ENCODE measurements at places on chromosomes 11 and 22.

- DNase-seq, result no peak
Observed at GRCh38 chr11:2294926-2295290, 6.8 kb downstream of the C11orf21 start.

GRCh38 chr22:42948294-42948693, 66.7 kb downstream of the PACSIN2 start:
- DNase-seq, result no peak

DNA sequence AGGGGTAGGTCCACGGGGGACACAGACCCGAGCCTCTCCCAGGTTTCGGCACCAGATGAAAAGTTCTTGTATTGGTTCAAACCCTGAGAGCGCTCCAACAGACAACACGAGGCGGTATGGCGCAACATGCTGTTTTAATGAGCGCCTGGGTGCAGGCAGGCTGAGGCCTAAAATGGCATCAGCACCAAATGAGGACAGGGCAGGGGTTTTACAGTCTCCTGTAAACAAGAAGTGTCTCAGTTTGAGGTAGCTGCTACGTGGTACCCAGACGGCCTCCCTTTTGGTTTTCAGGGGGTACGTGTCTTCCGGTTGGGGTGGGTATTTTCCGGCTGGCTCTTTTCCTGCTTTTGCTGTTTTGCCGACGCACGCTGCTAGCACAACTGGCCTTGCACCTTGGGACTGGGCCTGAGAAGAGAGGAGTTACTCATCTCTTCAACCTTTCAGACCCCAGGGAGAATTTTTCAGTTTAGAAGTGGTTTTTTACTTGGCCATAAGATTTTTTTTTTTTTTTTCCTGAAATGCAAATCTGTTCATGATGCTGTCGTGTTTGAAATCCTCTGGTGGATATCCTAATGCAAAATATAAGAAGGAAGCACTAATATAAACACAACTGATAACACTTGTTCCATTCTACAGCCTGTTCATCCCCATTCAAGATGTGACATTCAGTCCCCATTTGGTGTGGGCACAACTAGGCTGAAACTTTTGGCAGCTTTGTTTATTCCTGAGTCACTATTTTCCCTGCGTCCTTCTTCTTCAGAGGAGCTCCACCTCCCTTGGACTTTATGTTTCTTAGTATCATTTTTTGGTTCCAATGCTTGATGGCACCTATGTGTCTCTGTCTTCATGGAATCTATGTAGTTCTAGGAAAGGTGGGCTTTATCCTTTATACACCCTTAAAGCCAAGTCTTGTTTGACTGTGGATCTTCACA, 6.5 kb downstream of the PPFIBP2 start:
- DNase-seq, result no peak

- DNase-seq, result no peak
Observed at GRCh38 chr11:19995145-19995544, 165.1 kb downstream of the DBX1 start.

GRCh38 chr11:84384731-84385130, 1098.6 kb upstream of the CCDC90B start:
- no peak for DNase-seq

DNA sequence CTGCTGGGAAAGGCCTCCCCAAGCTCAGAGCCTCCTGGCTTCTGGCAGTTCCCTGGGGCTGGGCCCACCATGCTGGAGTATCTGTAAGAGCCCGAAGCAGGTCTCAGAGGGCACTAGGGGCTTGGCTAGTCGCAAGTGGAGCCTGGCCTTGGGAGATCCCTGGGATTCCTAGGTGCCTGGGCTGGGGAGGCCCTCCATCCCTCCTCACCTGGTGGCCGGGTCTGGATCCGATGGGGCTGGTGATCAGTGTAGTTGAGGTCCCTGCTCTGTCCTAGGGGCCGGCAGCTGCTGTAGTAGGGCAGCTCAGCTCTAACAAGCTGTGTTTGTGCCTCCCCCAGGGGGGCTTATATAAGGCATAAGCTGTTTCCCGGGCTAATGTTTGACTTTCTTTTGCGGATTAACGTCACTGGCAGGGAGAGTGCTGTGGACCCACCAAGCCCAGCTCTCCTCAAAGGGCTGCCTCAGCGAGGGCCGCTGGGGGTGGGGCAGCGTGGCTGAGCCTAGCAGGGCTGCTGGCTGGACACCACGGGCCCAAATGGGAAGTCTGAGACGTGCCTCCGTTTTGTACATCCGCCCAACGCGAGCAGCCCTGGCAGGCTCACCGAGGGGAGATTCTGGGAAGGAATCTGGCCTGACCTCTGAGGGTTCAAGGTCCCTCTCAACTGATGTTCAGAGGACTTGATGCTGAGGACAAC, at the start of gene SLC22A8:
Gene SLC22A8 (minus strand): TSS at position 321 of the 695 bp plus-strand sequence. CDS start 883 bp downstream, outside the sequence.
- DNase-seq, result no peak

- no peak for DNase-seq
Observed at GRCh38 chr22:44693756-44694155, 8.2 kb upstream of the PRR5 start.

DNA sequence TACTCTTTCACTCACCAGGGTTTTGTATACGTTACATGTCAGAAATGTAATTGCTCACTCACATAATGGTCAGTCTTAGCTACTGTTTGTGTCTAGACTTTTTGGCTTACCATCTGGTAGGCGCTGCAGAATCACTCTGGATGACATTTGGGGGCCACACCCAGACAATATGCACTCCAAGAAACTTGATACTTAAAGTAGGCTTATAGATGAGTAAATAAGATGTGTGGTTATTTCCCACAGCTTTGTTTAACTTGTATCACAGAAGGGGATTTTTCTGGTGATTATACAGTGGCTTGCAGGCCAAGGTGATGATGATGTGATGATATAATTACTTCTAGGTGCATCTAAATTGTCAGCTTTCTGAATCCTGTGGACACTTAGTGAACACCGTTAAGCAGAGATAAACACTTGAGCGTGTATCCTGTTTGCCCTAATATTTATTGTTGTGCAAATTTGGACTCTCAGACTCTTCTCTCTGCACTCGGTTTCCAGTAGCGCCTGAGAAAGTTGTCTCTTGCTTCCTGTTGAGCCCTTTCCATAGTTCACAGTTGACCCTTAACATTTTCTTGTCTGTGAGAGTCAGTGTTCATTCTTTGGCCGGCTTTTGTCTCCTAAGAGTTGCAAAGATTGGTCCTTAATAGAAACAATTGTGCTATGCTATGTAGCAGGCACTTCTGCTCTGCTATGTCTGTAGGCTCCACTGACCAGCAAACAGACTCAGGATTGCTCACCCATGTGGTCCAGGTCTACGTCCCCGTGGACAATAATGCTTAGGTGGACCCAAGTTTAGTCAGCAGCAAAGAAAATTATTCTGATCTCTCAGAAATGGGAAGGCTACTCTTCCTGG, 89.3 kb downstream of the PRR5L start:
- no peak for DNase-seq

DNA sequence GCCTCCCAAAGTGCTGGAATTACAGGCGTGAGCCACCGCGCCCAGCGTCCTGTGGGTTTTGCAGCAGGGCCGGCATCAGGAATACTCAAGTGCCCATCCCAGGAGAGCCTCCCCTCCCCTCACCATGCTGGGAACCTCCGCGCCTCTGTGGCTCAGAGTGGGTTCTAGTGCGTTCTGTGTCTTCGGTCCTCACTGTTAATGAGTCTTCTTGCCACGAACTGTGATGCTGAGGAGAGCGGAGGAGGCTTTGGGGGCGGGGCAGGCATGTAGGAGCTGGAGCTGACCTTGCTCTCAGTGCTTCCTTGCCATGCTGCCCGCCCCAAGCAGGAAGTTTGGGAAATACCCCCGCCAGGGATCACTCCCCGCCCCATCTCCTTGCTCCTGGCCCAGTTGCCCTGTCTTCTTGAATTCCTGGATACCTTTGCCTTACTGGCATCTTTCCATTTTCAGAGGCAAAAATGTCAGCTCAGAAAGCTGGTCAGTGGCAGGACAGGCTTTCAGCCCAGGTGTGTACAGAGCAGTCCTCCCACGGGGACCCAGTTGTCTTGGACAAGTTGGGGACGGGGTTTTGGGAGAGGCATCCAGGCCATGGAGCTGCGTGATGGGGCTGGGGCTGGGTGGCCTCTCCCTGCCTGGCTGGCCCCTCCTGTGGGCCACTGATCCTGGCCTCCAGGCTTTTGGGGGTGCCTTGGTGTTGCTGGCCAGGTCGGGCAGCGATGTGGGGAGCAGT, 5.1 kb downstream of the GRAMD4 start:
- no peak for DNase-seq

DNA sequence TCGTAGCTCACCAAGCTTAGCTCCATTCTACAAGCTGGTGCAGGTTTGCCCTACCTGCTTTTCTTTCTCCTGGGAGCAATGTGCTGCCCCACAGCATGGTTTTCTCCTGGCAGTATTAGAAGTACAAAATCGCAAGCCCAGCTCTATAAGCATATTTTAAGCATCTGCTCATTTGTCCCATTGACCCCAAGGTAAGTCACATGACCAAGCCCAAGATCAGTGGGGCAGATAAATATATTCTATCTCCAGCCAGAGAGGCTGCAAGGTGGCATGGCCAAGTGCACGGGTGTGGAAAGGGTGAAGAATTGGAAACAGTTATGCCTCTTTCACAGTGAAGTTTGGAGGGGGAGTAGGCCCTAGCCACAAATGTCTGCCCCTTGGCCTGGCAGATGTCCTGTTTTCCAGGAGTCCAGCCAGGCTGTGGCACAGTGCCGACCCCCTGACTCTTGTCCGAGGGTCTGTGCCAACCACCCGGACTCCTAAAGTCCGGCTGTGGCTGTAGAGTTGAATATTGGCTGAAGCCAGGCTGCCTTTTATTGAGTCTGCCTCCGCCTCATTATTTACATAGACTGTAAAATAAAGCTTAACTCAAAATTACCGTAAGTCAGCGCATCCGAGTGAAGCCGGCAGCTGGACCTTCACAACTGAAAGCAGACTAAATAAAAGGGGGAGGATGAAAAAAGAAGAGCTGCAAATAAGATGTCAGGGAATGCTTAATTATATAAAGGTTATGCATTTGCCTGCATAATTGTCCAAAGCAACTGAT, 165.7 kb downstream of the COMMD9 start:
- DNase-seq, result no peak
